Endodermal cell (in vitro differentiated cells): ENCODE measurements at places on chromosomes 2 and 18. TPM values are rescaled to one million over a fixed set of nuclear protein-coding genes. Genes with fewer than 3 reads are reported as not detected.

SLC4A5 gene
- total RNA-seq: 2.4 and 3.7 TPM in 2 replicates

- DNase-seq: no peak
These were observed 20.5 kb downstream of the GAREM1 start for GRCh38 chr18:32450026-32450691.

NIF3L1 gene
- total RNA-seq: 48.0 and 51.4 TPM in 2 replicates

DNA sequence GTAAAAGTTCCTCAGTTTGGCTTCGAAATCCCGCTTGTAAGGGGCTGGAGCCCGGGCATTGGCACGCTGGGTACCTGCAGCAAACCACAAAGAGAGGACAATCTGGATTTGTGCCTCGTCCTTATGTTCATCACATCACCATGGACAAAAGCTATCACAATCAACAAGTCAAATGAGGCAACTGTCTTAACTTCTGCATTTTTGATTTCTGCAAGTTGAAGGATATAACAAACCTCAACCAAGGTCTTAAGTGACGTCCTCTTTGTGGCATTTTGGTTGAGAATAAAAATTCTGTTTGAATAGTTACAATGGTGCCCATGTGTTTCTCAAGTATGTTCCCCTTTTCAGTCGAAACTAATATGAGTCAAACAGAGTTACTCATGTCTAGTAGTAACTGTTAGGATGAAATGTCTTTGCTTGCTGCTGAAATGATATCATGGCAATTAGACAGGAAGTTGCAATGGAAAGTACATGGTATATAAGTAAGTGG is 70.8 kb upstream of the STK17B start:
- no peak for DNase-seq

CD207 gene
- total RNA-seq: not detected in 3 replicates

SCYGR5 gene
- not detected in 2 replicates for total RNA-seq

DCDC2C gene
- not detected in 2 replicates for total RNA-seq

GRCh38 chr18:24013051-24013450 is 1.5 kb upstream of the TTC39C start:
- no peak for DNase-seq

- DNase-seq: no peak
These were observed 7.9 kb downstream of the ARL4C start for GRCh38 chr2:234488913-234489451.

FAP gene
- not detected in 2 replicates for total RNA-seq

- no peak for DNase-seq
These were observed 34.0 kb downstream of the PIGN start for GRCh38 chr18:62152844-62153243.

DNA sequence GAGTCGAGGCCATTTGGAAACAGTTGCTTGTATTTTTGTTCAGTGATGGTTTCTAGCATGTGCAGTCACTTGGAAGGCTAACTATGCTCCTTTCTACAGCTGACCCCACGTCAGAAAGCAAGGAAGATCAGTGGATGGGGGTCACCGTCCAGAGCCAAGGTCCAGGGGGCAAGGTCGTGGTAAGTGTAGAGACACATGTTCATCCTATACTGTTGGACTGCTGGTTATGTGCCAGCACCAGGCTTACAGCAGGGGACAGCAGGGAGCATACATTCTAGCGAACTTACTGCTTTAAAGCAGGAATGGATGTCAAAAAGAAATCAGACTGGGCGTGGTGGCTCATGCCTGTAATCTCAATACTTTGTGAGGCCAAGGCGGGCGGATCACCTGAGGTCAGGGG is 40.0 kb downstream of the ITGA6 start:
- no peak for DNase-seq

DNA sequence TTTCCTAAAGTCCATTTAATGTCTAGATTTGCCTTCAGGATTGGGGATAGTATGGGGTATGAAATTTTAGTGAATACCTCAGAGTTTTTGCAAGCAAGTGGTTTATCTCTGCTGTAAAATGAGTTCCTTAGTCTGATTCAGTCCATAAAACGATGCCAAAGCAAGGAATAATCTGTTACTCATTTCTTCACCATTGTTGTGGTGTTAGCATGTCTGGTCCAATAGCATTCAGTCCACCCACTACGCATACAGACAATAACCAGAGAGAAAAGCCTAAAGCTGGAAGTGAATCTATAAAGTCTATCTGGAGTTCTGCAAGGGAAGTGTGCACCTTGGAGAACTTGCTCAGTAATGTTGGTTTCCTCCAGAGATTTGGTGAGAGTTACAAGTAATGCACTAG is 12.9 kb upstream of the DPP4 start:
- no peak for DNase-seq

DNA sequence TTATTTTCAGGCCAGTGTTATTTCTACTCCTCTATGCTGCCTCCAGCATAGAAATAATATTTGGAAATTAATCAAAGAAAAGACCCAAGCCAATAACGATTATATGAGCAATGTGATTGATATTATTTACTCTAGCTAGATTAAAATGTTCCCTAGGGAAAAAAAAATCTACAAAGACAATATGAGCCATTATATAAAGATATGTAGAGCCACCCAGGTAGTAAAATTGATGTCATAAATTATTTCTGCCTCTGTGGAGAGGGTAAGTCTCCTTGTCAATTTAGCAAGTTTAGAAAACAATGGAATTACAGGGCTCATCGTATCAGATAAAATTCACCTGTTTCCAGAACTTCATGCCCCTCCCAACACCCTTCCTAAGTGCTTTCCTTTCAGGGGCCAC is 202.9 kb downstream of the RDH14 start:
- DNase-seq: no peak

UGT1A5 gene
- not detected in 2 replicates for total RNA-seq

MEP1B gene
- total RNA-seq: not detected in 3 replicates

CACNB4 gene
- total RNA-seq: 0.59 and 0.95 TPM in 2 replicates

DNA sequence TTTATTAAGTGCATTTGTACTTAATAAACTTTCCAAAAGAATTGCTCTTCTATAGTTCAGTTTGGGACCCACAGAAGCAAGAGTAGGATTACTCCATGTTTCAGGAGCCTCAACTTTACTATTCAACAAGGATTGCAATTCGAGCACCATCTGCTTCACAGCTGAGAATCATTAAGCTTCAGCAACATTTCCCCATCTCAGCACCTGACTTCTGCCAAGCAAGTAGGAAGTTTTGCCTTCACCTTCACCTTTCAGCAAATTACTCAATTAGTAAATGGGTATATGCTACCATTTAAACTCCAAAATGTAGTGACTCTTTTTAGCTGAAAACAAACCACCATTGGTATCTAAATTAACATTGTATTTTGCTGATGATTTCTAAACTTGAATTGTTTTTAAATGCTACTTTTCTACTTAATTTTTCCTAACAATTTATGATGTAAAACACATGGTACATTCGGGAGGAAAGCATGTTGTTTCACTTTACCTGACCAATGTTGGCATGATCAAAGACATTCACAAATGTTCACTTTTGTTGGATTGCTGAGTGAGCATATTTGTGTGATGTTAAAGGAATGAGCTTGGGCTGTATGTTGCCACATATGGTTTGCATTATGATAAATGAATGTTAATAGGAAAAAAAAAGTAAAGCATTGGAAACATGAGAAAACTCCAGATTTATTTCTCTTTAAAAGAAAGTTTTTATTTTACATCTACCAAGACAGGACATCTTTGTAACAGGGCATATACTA is 159.2 kb downstream of the GULP1 start:
- DNase-seq: no peak

DNA sequence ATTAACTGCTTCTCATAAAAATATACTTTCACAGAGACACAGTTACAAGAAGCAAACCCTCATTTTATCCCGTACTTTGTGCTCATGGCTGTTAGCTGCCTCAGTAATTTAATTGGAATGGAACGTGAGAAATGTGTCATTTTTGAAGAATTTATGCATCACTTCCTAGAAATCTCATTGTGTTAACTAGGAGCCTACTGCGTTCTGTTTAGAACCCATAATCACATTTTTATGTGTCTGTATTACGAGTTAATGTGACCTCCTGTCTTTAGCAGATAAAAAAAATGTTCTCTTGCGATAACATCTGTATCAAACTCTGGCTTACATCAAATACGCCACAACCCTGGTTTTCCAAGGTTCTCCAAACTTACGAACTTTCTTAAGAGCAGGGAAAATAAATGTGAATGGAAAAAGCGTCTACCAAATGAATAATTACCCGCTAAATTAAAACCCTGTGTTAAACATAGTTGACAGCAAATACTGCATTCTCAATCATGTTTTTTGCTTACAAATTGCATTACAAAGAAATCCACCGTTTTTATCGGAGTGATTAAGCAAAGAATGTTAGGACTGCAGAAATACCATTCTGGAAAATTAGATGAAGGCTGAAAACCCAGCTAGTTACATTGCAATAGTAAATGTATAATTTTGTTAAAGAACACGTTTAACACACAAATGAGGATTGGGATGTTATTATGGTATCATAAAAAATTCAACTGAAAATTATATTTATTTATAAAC is 12.1 kb upstream of the GBX2 start:
- DNase-seq: no peak

- DNase-seq: no peak
These were observed 605.2 kb upstream of the CELF4 start for GRCh38 chr18:38170845-38171244.

DNA sequence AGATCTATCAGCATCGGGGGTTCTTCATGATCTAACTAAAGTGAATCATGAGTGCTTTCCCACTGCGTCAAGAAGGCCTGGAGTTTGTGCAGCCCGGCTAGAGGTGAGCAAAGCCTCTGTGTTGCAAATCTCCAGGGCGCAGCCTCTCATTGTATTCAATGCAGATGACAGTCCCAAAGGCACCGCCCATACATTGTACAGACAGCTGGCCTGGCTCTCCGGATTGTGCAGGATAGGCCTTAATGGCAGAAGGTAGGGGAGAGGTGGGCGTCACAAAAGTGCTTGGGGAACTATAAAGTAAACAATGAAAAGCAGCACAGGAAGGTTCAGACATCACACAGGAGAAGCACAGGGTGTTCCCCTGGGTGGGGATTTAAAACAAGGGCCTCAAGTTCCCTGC is 907 bp upstream of the GYPC start:
- DNase-seq: no peak

LYG2 gene
- total RNA-seq: not detected in 3 replicates

CD226 gene
- total RNA-seq: 0.13 and 0.32 TPM in 2 replicates

- DNase-seq: no peak
These were observed 46.0 kb upstream of the RMND5A start for GRCh38 chr2:86673986-86674670.

MYO7B gene
- 0.11 TPM in 1 of 3 replicates, not detected in the others for total RNA-seq
